T-helper 22 cell (primary cell): ENCODE measurements at places on chromosomes 7 and 10.

DNA sequence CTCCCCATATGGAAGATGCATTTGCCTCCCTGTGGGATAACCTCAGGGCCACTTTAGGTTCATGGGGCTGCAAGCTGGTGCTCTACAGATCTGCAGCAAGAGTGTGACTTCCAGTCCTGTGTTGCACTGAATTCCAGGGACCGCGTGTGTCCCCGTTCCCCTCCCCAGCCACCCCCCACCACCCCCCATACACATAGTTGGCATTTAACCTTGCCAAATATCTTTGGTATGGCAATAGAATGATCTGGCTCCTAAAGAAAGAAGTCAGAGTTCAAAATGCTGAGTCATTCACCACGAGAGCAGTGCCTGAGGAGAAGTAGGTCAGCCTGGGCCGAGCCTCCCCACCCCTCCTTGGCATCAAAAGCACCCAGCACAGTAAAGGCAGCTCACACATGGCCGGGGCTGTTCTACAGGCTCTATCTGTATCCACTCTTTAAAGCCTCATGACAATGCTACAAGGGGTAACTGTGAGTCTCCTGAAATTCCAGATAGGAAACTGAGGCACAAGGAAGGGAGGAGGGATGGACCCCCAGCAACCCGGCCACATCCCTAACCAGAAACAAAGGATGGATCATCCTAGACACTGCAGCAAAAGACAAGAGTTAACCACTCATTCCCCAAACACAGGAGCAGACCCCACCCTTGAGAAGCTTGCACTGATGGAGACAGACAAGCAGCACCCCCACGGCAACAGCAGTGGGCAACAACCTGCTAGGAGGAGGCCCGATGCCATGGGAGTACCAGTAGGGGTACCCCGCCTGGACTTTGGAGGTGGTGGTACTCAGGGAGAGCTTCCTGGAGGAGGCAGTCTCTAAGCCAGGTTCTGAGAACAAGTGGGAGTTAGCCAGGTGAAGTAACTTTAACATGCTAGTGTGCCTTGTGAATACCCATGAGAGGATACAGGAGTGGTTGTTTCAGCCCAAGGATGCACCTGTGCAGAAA, 70.3 kb upstream of the NANOS1 start:
- no peak for DNase-seq

GRCh38 chr7:132065193-132065988, 509.0 kb upstream of the PODXL start:
- no peak for DNase-seq

DNA sequence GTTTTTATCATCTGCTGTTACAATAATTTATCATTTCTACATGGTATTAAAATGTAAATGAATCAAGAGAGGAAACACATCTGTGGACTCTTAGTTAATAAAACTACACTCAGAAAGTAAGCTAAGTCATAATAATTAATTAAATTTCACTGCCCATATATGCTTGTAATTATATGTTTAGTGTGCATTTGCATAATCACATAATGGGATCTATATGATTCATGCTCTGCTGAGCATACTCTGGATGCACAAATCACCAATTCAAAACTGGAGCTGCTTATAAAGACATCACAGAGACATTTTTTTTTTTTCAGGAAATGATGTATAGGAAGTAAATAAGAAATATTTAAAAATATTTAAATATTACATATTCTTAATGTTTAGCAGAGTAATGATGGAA, 151.6 kb upstream of the STEAP4 start:
- no peak for DNase-seq

- peak; percentile 25 for DNase-seq
Observed at GRCh38 chr7:7639847-7640220, 718 bp upstream of the UMAD1 start.

GRCh38 chr7:75573477-75574019, 81.4 kb downstream of the SPDYE5 start:
- no peak for DNase-seq

- no peak for DNase-seq
Observed at GRCh38 chr7:47480576-47481538, 101.1 kb downstream of the TNS3 start.
